Activated CD4-positive, alpha-beta T cell treated with anti-CD3 and anti-CD28 coated beads, Interleukin-2, amount 10 ng/mL, durations not matched to agents 24 days and 14 days (primary cell): ENCODE measurements at places on chromosomes 1 and 21.

DNA sequence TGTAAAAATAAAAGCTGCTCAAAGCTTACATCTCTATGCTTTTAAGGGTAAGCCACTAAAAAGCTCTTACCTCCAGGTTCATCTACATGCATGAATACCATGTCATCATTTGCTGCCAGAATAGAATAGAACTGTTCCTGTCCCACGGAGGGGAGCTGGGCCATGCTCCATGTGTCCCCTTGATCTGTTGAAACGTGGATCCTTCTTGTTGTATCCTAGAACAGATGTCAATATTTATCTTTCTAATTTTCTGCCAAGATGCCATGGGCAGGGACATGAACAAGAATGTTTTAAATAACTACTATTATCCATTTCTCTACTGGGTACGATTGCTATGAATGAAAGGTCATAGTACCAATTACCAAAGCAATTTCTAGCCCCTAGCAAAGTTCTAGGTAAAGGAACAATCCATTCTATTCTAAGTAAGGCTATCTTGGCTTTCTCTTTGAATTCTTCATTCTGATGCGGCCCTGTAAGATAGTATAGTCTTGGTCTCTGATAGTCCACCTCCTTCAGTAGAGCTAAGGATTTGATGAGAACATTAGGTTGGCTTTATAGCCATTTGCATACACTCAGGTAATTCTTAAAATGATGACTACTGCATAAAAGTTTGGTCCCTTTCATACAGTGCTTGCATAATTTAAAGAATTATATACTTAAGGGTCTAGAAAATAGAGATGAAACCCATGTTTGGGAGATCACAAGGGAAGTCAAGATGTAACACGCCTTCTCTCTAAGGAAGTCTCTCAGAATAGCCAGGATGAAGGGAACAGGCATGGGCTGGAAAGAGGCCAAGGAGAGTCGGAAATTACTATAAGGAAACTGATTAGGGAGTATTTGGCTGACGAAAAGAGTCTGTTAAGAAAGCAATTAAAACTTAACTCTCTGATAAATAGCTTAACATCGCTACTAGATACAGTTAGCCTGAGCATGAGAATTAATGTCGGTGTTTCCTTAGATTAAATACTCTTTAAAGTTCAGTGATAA is 35.4 kb upstream of the MYBPHL start:
- DNase-seq: no peak

DNA sequence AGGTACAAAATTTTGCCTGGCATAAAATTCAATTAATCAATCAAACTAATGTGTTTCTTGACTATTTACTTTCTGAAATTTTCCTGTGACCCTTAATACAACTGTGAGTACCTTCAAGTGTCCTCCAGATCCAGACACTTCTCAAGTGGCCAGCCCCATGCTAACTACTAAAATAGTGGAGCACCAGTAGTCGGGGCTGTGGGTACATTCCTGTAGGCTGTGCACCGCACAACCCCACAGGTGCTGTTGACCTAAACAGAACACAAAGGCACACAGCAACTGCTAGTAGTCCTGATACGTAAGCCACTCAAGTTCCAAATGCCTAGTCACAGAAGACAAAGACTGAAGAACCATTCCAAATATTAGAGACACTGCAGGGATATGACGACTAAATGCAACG is 36.6 kb downstream of the TMEM50B start:
- DNase-seq: no peak

DNA sequence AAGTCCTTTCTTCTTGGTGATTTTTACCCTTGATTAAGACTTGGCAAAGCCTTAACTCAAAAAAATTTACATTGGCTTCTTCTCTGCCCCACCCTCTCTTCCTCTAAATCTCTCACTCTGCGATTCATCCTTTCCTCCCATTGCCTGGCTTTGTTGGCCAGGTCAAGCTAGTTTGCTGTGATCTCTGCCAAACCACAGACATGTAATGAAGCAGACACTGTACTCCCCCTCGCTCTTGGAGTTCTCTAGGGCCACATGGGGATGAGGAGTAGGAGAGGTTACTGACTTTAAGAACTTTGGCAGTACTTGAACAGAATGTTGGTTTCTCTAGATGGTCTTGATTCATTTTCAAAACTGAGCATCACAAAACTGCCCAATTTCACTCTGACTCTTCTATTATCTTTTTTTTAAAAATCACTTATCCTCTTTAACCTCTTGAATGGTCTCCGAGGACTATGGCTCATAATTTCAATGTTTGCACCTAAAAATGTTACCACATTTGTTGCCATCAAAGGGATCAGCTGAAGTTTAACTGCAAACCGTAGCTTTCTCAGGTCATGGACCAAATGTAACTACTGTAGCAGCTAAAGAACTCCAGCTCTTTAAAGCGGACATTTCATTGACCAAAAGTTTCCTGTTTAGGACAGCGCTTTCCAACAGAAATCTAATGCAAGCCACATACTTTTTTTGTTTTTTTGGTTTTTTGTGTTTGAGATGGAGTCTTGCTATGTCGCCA is 62.7 kb upstream of the IPO9 start:
- no peak for DNase-seq

- no peak for DNase-seq
Observed at GRCh38 chr1:212113706-212114105, 78.2 kb downstream of the DTL start.

GRCh38 chr1:186518395-186518794 is 57.5 kb upstream of the PDC start:
- no peak for DNase-seq

DNA sequence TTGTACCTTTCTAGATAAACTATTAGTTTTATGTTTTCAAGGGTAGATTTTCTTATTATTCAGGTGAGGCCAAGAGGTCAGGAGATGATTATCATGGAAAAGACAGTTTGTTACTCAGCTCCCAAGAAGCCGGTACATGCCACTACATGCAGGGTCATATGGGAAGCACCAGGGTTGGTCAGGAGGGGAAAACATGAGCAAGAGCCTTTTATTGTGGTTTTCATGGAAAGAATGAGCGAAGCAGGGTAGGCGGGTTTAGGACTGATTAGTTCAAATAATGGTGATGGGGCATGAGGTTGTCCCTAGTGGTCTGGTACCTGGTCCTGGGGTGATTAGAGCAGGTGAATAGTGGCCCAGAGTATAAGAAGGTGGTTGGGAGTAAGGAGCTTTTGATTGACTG is 189.9 kb downstream of the APP start:
- DNase-seq: no peak

GRCh38 chr1:12100071-12100470 is 37.0 kb downstream of the TNFRSF8 start:
- no peak for DNase-seq

- no peak for DNase-seq
Observed at GRCh38 chr1:53295726-53296116, 32.1 kb downstream of the LRP8 start.

- DNase-seq: peak; percentile 52
Observed at GRCh38 chr1:108817016-108817415, 39.9 kb downstream of the AKNAD1 start.

- peak; percentile 69 for DNase-seq
Observed at GRCh38 chr1:154403261-154403943, 1.7 kb upstream of the IL6R start.

- DNase-seq: peak; percentile 67
Observed at GRCh38 chr1:90706437-90707362, 10.4 kb downstream of the BARHL2 start.

DNA sequence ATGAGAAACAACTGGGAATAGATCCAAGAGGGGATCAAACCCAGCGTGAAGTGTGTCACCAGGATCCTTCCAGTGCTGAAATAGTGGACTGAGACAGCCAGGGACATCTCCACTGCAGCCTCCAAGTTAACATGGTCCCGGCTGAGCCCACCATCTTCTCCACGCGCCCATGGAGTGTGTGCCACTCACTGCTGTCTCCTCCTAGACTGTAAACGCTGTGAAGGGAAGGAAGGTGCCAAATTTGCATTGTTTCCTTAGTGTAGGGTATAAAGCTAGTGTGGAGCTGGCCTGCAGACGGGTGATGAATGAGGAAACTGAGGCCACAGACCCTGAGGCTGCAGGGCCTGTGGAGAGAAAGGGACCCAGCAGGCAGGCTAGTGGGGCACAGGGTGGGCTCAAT is 183.6 kb downstream of the FOXD2 start:
- no peak for DNase-seq

DNA sequence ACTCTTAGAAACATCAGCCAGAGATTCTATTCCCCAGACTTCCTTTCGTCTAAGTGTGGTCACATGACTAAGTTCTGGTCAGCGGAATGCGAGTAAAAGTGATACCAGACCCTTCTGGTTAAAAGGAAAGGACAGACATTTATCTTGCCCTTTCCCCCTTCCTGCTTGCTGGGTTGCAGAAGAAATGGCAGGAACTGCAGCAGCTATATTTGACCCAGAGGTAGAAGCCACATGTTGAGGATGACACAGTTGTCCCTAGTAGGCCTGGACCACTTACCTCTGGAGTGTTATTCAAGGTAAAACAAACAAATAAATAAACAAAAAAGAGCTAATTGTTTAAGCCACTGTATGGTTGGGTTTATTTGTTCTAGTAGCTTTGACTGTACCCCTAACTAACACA is 73.3 kb downstream of the TAS1R2 start:
- no peak for DNase-seq

DNA sequence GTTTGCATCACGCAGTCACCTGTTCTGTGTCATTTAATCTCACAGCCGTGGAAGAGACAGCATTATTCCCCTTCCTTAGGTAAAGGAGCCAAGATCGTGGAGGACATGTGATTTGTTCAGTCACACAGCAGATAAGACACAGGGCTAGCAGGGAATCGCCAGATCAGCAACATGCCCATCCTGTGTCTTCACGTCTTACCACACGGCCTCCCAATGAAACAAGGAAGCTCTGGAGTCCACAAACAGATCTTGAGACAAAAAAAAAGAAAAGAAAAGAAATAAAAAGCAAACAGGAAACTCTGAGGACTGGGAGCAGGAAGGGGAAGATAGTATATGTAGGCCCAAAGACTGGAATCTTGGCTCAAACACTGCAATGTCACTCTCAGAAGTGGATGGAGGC is 155.3 kb downstream of the ADSS2 start:
- DNase-seq: no peak

DNA sequence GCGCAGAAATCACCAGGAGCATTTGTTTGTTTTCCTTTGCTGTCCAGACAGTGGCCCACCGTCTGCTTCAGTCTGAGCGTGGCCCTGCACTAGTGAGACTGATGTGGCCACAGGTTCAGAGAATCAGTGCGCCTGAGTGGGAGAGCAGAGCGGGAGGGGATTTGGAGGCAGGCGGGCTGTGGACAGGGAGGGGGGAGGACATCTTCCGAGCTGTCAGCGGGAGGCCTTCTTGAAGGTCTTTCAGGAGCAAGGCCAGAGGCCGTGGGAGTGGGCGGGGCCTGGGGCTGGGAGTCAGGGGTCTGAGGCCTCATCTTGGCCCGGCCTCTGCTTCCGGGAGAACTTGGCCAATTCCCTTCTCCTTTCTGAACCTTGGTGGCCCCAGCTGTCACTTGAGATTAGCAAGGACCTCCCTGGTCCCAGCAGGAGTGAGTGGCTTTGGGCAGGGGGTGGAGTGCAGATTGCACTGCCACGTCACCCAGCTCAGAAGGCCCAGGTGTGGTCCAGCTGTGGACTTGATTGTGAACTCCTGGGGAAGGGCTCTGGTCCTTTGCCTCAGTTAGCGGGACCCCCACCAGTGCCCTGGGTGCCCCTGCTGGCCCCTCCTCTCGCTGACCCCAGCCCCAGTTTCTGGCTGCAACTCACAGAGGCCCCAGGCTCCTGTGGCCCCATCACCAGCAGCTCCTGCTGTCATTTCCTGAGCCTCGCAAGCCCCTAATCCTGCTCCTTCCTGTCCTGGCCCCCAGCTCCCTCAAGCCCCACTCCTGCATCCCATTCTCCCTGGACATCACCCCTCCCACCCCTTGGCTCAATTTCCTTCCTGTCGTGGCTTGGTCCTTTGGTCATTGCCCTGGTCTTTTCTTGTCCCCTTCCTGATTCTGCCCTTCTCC is 8.4 kb downstream of the TNFRSF1B start:
- no peak for DNase-seq

- DNase-seq: peak; percentile 77
Observed at GRCh38 chr1:55375617-55376258, 160.6 kb upstream of the USP24 start.

DNA sequence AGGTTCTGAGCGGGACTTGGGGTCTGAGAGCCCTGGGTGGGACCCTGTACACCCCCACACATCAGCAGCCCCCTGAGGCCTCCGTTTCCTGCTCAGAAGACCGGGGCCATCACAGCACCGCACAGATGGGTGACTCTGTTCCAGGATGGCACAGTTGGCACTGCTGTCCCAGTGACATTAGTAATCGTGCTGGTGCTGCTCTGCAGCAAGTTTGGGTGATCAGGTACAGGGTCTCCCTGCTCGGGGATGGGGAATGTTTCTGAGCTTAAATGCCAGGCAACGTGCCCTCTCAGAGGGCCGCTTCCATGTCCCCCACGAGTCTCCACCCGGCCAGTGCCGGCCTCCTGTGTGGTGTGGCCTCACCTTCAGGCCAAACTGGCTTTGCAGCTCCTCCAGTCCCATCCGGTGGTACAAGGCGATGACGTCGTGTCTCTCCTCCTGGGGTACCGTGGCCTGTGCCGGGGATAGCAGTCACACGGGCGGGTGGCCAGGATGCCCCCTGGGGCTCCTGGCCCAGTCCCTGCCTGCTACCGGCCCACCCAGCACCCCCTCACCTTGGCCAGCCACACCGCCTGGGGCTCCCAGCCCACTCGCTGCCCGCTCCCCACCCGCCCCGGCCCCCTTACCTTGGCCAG is 17.1 kb downstream of the PRXL2B start:
- no peak for DNase-seq

GRCh38 chr1:46520063-46520911 is 30.7 kb downstream of the DMBX1 start:
- no peak for DNase-seq

GRCh38 chr1:232534552-232535517 is 95.1 kb downstream of the SIPA1L2 start:
- no peak for DNase-seq

GRCh38 chr1:153336650-153337049 is 12.0 kb downstream of the PGLYRP4 start:
- DNase-seq: no peak

DNA sequence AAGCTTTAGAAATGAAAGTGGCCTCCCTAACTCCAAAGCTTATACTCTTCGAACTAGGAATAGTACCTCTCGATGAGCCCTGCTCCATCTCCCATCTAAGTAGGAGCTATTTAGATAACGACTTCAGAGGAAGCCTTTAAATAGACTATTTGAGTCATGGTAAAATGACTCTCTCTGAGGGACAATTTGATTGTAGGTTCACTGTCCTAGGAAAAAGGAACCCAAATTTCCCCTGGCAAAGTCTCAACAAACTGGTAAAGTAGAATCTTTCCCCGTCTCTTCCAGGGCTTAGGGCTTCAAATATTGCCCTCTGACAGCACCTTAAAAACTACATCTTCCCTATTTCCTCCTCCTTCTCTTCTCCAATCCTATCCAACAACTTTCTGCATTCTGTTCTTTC is 2.0 kb upstream of the FCER1A start:
- no peak for DNase-seq

GRCh38 chr1:56057466-56058405 is 521.6 kb downstream of the PLPP3 start:
- no peak for DNase-seq
